ENCODE measurements at places on chromosomes 5 and 9. TPM values are rescaled to one million over a fixed set of nuclear protein-coding genes. Genes with fewer than 3 reads are reported as not detected.

GFPT2 gene
- 13.8 TPM for total RNA-seq

SLC36A3 gene
- not detected for total RNA-seq

RNF183 gene
- total RNA-seq = 0.95 TPM

FGF1 gene
- total RNA-seq = not detected

AJM1 gene
- 12.7 TPM for total RNA-seq

GHR gene
- 10.5 TPM for total RNA-seq

MSMP gene
- not detected for total RNA-seq

IPPK gene
- 11.9 TPM for total RNA-seq

UNC5A gene
- not detected for total RNA-seq

ARID3C gene
- total RNA-seq = not detected

LRRTM2 gene
- total RNA-seq = 1.5 TPM

- no peak overlapping the region for H3K4me3 ChIP-seq
- no peaks in the 10 kb centered on the region for H3K36me3 ChIP-seq
Observed at GRCh38 chr5:135100011-135100410, 66.0 kb upstream of the PITX1 start.

- no peak overlapping the region for H3K4me3 ChIP-seq
- H3K36me3 ChIP-seq = no peaks in the 10 kb centered on the region
- no peaks in the 10 kb centered on the region for H3K4me1 ChIP-seq
Observed at GRCh38 chr9:19149230-19149629, 21.9 kb upstream of the PLIN2 start.

GRCh38 chr9:134307674-134308638, 18.3 kb upstream of the RXRA start:
- no peak overlapping the region for H3K27ac ChIP-seq
- H3K27me3 ChIP-seq = no peaks in the 10 kb centered on the region
- H3K4me1 ChIP-seq = no peaks in the 10 kb centered on the region
- H3K4me3 ChIP-seq = no peak overlapping the region
- H3K36me3 ChIP-seq = no peaks in the 10 kb centered on the region

DNA sequence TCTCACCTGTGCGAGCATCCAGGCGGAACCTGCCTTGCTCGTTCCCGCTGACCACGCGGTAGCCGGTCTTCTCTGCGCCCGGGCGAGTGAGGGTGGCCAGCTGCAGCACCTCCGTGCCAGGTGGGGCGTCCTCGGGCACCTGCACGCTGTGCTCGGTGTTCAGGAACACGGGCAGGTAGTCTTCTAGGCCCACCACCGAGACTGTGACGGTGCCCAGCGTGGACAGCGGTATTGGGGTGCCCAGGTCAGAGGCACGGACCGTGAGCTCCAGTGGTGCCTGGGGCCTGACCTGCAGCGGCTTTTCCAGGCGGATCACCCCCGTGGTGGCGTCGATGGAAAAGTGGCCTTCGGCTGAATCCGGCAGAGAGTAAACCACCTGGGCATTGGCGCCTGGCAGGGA, 59.5 kb downstream of the FAT2 start:
- H3K36me3 ChIP-seq = no peaks in the 10 kb centered on the region
- no peak overlapping the region for H3K4me3 ChIP-seq
- no peaks in the 10 kb centered on the region for H3K27me3 ChIP-seq
- no peaks in the 10 kb centered on the region for H3K4me1 ChIP-seq

- no peaks in the 10 kb centered on the region for H3K27me3 ChIP-seq
- H3K27ac ChIP-seq = no peak overlapping the region
- no peak for DNase-seq
- no peak overlapping the region for H3K4me3 ChIP-seq
- no peaks in the 10 kb centered on the region for H3K36me3 ChIP-seq
Observed at GRCh38 chr5:54194318-54194717, 116.1 kb downstream of the ARL15 start.

- H3K36me3 ChIP-seq = no peaks in the 10 kb centered on the region
- no peak for DNase-seq
- no peaks in the 10 kb centered on the region for H3K4me1 ChIP-seq
- H3K4me3 ChIP-seq = no peak overlapping the region
Observed at GRCh38 chr5:101688156-101688555, 607.9 kb downstream of the SLCO4C1 start.

DNA sequence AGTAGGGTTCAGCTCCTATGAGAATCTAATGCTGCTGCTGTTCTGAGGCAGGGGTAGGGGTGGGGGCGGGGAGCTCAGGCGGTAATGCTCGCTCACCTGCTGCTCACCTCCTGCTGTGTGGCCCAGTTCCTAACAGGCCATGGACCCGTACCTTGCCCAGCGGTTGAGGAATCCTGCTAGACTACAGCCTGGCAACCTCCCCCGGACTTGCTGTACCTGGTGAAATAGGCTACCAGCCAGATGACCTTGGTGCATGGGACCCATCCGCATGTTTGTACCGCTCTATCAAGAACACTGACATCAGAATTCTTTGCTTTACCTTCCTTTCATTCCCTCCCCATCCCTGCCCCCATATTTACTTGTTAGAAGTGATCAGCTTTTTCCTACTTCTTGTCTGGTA, 15.3 kb downstream of the IL31RA start:
- no peaks in the 10 kb centered on the region for H3K27me3 ChIP-seq
- no peaks in the 10 kb centered on the region for H3K36me3 ChIP-seq
- H3K4me1 ChIP-seq = no peaks in the 10 kb centered on the region
- no peak for DNase-seq
- no peak overlapping the region for H3K27ac ChIP-seq

DNA sequence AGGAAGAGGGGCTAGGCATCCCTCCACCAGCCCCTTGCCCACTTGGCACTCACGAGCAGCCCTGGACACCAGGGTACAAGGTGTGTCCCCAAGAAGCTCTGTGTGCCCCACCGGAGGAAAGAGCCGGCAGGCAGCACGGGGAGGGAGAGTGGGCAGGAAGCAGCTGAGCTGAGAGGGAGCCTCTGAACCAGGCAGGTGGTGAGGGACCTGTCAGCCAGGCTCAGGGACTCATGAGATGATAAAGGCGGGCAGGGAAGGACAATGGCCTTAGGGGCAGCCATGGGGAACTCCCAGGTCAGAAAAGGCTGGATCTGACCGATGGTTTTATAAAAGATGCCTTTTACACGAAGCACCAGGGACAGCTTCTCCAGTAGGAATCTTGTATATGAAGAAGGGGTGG, 112.0 kb downstream of the VAV2 start:
- no peaks in the 10 kb centered on the region for H3K36me3 ChIP-seq
- H3K4me1 ChIP-seq = no peaks in the 10 kb centered on the region
- no peaks in the 10 kb centered on the region for H3K27me3 ChIP-seq
- no peak overlapping the region for H3K27ac ChIP-seq
- no peak overlapping the region for H3K4me3 ChIP-seq
- DNase-seq = no peak

DNA sequence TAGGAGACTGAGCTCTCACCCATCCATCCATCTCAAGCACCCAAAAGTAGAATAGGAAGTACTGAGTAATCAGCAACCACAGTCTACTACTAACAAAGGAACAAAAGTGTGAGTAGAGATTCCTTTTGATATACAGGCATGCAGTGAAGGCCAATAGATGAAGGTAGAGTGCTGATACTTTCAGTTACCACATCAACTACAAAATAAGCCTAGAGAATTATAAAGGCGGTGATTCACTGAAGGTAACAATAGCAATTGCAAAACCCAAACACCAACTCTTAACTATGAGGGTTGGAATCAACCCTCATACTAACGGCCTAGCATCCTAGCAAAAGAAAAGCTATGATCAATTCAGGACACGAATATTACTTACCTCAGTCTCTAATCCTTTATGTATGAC, 992.6 kb downstream of the DNAH5 start:
- DNase-seq = no peak
- H3K4me3 ChIP-seq = no peak overlapping the region
- no peaks in the 10 kb centered on the region for H3K27me3 ChIP-seq
- no peaks in the 10 kb centered on the region for H3K4me1 ChIP-seq
- no peak overlapping the region for H3K27ac ChIP-seq
- H3K36me3 ChIP-seq = no peaks in the 10 kb centered on the region

- H3K27me3 ChIP-seq = no peaks in the 10 kb centered on the region
- peak overlapping the region; percentile 94 for H3K27ac ChIP-seq
- H3K4me1 ChIP-seq = peaks cover 56% of the 10 kb centered on the region
- no peaks in the 10 kb centered on the region for H3K36me3 ChIP-seq
- peak overlapping the region; percentile 79 for H3K4me3 ChIP-seq
Observed at GRCh38 chr5:115842089-115842935, 577 bp downstream of the AP3S1 start.

- no peak overlapping the region for H3K27ac ChIP-seq
- DNase-seq = no peak
- H3K4me3 ChIP-seq = no peak overlapping the region
- no peaks in the 10 kb centered on the region for H3K36me3 ChIP-seq
- no peaks in the 10 kb centered on the region for H3K4me1 ChIP-seq
Observed at GRCh38 chr5:18023986-18024385, 389.7 kb downstream of the TAF11L14 start.

DNA sequence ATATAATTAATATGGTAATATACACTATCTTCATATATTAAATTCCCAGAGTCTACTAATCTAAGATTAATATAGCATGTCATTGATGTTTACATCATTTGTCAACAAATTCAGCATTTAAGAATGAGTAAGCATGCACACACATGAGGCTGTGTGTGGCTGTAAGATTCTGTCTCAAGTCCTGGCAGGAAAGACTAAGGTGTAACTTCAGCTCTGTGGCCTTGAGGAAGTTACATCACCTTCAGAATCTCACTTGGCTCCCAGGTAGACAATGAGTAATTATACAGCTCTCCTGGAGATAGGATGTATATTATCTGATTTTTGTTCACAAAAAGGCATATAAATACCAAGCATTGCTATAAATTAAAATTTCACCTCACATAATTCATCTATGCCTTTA, 119.4 kb upstream of the IQGAP2 start:
- H3K4me3 ChIP-seq = no peak overlapping the region
- no peaks in the 10 kb centered on the region for H3K27me3 ChIP-seq
- H3K4me1 ChIP-seq = no peaks in the 10 kb centered on the region
- no peaks in the 10 kb centered on the region for H3K36me3 ChIP-seq
- DNase-seq = no peak
- no peak overlapping the region for H3K27ac ChIP-seq

DNA sequence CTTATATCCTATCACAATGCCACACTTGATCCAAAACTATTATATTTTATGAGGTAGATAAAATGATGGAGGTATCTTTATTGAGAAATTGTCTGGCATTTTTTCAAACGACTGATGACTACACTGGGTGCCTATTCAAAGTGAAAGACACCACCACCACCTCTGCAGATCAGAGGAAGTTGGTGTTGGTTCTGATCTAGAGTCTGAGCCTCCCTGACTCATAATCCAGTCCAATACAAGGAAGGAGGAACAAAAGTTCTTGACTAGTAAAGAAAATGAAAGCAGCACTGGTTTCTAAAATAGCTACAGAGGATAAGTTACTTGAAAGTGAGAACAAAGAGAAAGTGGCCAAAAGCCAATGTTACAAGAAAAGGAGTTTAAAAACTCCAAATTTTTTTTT, 139.9 kb downstream of the RFX3 start:
- H3K27me3 ChIP-seq = no peaks in the 10 kb centered on the region
- DNase-seq = no peak
- H3K36me3 ChIP-seq = no peaks in the 10 kb centered on the region
- H3K4me1 ChIP-seq = no peaks in the 10 kb centered on the region

GRCh38 chr5:134563221-134563620, 37.8 kb downstream of the JADE2 start:
- no peak overlapping the region for H3K27ac ChIP-seq
- peaks cover 61% of the 10 kb centered on the region for H3K36me3 ChIP-seq
- no peak for DNase-seq
- H3K4me1 ChIP-seq = peaks cover 9% of the 10 kb centered on the region

DNA sequence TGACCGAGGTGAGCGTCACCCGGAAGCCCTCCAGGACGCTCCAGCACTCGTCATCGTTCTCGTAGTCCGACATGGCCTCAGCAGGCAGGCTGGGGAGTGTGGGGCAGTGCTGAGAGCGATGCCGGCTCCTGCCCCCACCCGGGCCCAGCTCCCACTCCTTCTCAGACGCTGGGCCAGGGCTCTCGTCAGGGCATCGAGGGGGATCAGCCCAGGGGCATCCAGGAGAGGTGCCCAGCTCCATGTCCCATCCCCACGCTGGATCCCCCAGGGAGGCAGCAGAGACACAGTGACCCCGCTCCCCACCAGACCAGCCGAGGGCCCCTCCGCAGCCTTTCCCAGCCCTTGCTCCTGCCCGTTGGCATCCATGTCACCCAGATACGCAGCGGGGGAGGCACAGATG, 1.5 kb downstream of the CARD9 start:
- no peaks in the 10 kb centered on the region for H3K36me3 ChIP-seq
- no peak for DNase-seq
- no peaks in the 10 kb centered on the region for H3K27me3 ChIP-seq

- DNase-seq = no peak
- no peaks in the 10 kb centered on the region for H3K4me1 ChIP-seq
- H3K4me3 ChIP-seq = peak overlapping the region; percentile 26
- H3K27ac ChIP-seq = peak overlapping the region; percentile 67
- no peaks in the 10 kb centered on the region for H3K36me3 ChIP-seq
- peaks cover 27% of the 10 kb centered on the region for H3K27me3 ChIP-seq
Observed at GRCh38 chr5:44388321-44389089, 715 bp downstream of the FGF10 start.

- H3K36me3 ChIP-seq = no peaks in the 10 kb centered on the region
- H3K27me3 ChIP-seq = no peaks in the 10 kb centered on the region
- peak within 1 kb of the TSS; percentile 84 for H3K27ac ChIP-seq
- peak within 1 kb of the TSS; percentile 80 for H3K4me3 ChIP-seq
Observed at GRCh38 chr5:96876292-96876850, at the start of gene ERAP2. Gene ERAP2 (plus strand): TSS chr5:96876500. CDS start chr5:96879686, 3,186 bp downstream.

DNA sequence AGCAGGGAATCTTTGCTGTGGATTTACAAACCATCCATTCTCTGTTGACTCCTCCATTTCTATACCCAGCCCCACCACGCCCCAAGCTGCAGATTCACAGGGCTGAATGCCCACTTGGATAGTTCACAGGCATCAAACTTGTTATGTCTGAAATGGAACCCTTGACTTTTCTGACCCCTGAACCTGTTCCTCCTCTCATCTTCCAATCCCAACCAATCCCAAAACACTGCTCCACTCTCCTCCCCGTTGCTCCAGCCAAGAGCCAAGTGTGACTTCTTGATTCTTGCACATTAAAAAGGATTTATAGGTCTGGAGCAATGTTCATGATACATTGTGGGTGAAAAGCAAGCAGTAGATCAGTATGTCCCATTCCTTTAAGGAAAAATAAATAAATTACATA, 145.6 kb downstream of the DAB2IP start:
- no peaks in the 10 kb centered on the region for H3K4me1 ChIP-seq
- no peak for DNase-seq
- H3K4me3 ChIP-seq = no peak overlapping the region
- H3K36me3 ChIP-seq = no peaks in the 10 kb centered on the region
- no peaks in the 10 kb centered on the region for H3K27me3 ChIP-seq

GRCh38 chr5:65248896-65249295, 232.8 kb downstream of the ADAMTS6 start:
- DNase-seq = peak; percentile 8
- no peak overlapping the region for H3K27ac ChIP-seq
- no peaks in the 10 kb centered on the region for H3K4me1 ChIP-seq
- H3K4me3 ChIP-seq = no peak overlapping the region
- H3K27me3 ChIP-seq = no peaks in the 10 kb centered on the region

- no peak overlapping the region for H3K4me3 ChIP-seq
- no peaks in the 10 kb centered on the region for H3K4me1 ChIP-seq
- no peak for DNase-seq
- H3K36me3 ChIP-seq = no peaks in the 10 kb centered on the region
- no peaks in the 10 kb centered on the region for H3K27me3 ChIP-seq
Observed at GRCh38 chr5:89445106-89445745, 562.2 kb upstream of the MEF2C start.

Data from transverse colon (tissue), 4 donors.